ENCODE measurements at places on chromosomes 1 and 21. TPM values are rescaled to one million over a fixed set of nuclear protein-coding genes. Genes with fewer than 3 reads are reported as not detected.

Gene KIRREL1
- polyA plus RNA-seq, result 18.7 TPM

Gene SLAMF9
- polyA plus RNA-seq, result 0.33 TPM

- no peaks in the 10 kb centered on the region for H3K36me3 ChIP-seq
- no peak overlapping the region for H3K4me3 ChIP-seq
- H3K27me3 ChIP-seq, result no peaks in the 10 kb centered on the region
- H3K4me1 ChIP-seq, result no peaks in the 10 kb centered on the region
These were observed 113.1 kb downstream of the ZNF648 start for GRCh38 chr1:181948372-181948771.

GRCh38 chr1:60657926-60658325 is 424.4 kb upstream of the NFIA start:
- no peaks in the 10 kb centered on the region for H3K36me3 ChIP-seq
- H3K4me3 ChIP-seq, result no peak overlapping the region
- peaks cover 2% of the 10 kb centered on the region for H3K27me3 ChIP-seq
- no peak overlapping the region for H3K27ac ChIP-seq
- no peak for DNase-seq

- no peaks in the 10 kb centered on the region for H3K4me1 ChIP-seq
- peak; percentile 1 for DNase-seq
- no peaks in the 10 kb centered on the region for H3K27me3 ChIP-seq
- H3K36me3 ChIP-seq, result no peaks in the 10 kb centered on the region
These were observed 290.4 kb downstream of the KCNT2 start for GRCh38 chr1:196317535-196318522.

Measured in large intestine (tissue), 12 donors.